ENCODE measurements at places on chromosomes 5 and 9. TPM values are rescaled to one million over a fixed set of nuclear protein-coding genes. Genes with fewer than 3 reads are reported as not detected.

SLC6A19 gene
- not detected for total RNA-seq

SPINK6 gene
- total RNA-seq = not detected

PCDHGA9 gene
- 3.8 TPM for total RNA-seq

ENTPD2 gene
- total RNA-seq = under 0.01 TPM

PFN3 gene
- not detected for total RNA-seq

RNF130 gene
- total RNA-seq = 33.9 TPM

MCIDAS gene
- total RNA-seq = not detected

C5orf63 gene
- total RNA-seq = 3.6 TPM

DNAJC18 gene
- total RNA-seq = 9.8 TPM

NSG2 gene
- not detected for total RNA-seq

PKD2L2 gene
- not detected for total RNA-seq

GABRA6 gene
- total RNA-seq = not detected

SYK gene
- total RNA-seq = under 0.01 TPM

LMAN2 gene
- total RNA-seq = 604 TPM

PCDHB7 gene
- total RNA-seq = 0.32 TPM

PCDHA1 gene
- total RNA-seq = under 0.01 TPM

OR1J2 gene
- total RNA-seq = not detected

ARHGEF37 gene
- total RNA-seq = 1.8 TPM

MTAP gene
- total RNA-seq = 15.8 TPM

PCDHB9 gene
- total RNA-seq = 0.16 TPM

MARCOL gene
- total RNA-seq = not detected

FBN2 gene
- 14.7 TPM for total RNA-seq

SLC36A3 gene
- not detected for total RNA-seq

PAX5 gene
- not detected for total RNA-seq

NR5A1 gene
- not detected for total RNA-seq

WNK2 gene
- under 0.01 TPM for total RNA-seq

GRK6 gene
- total RNA-seq = 15.5 TPM

SPARC gene
- total RNA-seq = 832 TPM

EGFLAM gene
- 0.16 TPM for total RNA-seq

DCANP1 gene
- total RNA-seq = not detected

TSLP gene
- 2.5 TPM for total RNA-seq

MYMK gene
- total RNA-seq = not detected

HINT2 gene
- total RNA-seq = 27.3 TPM

GLT6D1 gene
- total RNA-seq = not detected

SMIM33 gene
- not detected for total RNA-seq

PAEP gene
- not detected for total RNA-seq

SPINK7 gene
- not detected for total RNA-seq

IL33 gene
- 83.6 TPM for total RNA-seq

NAIP gene
- 5.0 TPM for total RNA-seq

CARTPT gene
- not detected for total RNA-seq

HMCN2 gene
- total RNA-seq = 0.09 TPM

DBH gene
- not detected for total RNA-seq

CDC20B gene
- total RNA-seq = 0.09 TPM

TLE1 gene
- 32.0 TPM for total RNA-seq

FSD1L gene
- 4.6 TPM for total RNA-seq

NDUFAF2 gene
- total RNA-seq = 15.8 TPM

FBXO38 gene
- total RNA-seq = 54.4 TPM

TSSK1B gene
- total RNA-seq = 0.16 TPM

DMXL1 gene
- total RNA-seq = 17.5 TPM

SNCAIP gene
- 0.16 TPM for total RNA-seq

GZMA gene
- total RNA-seq = not detected

TMEM171 gene
- 0.26 TPM for total RNA-seq

PRR7 gene
- 1.6 TPM for total RNA-seq

TLX3 gene
- not detected for total RNA-seq

IRX1 gene
- 0.09 TPM for total RNA-seq

OXCT1 gene
- total RNA-seq = 29.4 TPM

RGMB gene
- total RNA-seq = 14.7 TPM

FBXW5 gene
- total RNA-seq = 184 TPM

FOXD4L5 gene
- 0.09 TPM for total RNA-seq

All from bronchial smooth muscle cell (primary cell).